ENCODE measurements at places on chromosomes 7 and 10.

DNA sequence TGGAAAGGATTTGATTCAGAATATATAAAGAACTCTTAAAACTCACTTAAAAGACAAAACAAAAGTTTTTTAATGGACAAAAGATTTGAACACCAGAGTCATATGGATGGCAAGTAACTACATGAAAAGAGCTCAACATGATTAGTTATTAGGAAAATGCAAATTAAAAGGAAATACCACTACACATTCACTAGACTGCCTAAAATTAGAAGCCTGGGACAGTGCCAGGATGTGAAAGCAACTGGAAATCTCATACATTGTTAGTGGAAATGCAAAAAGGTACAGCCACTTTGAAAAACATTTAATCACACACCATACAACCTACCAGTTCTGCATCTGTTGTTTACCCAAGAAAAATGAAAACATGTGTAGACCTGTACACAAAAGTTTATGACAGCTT lies 48.8 kb downstream of the RALA start:
- DNase-seq, result no peak

GRCh38 chr7:97025983-97026714 lies 1.5 kb upstream of the DLX5 start:
- DNase-seq, result no peak

- no peak for DNase-seq
Observed at GRCh38 chr7:91090684-91091083, 173.5 kb upstream of the FZD1 start.

DNA sequence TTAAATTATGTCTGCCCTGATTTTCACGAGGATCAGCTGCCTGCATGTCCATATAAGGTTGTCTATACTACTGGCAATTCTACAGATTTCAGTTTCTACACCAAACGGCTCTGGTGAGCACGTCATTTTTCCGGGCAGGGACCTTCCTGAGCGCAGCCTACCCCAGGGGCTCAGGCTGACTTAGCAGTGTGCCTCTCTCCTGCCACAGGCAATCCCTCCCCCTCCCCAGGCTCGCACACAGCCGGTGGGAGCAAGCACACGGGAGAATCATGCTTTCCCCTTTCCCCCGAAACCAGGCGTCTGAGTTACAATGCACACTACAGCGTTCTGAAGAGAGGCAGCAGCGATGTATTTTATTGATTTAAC lies 1.7 kb downstream of the KLF6 start:
- no peak for DNase-seq

GRCh38 chr7:34320926-34321661 lies 336.9 kb upstream of the NPSR1 start:
- DNase-seq, result peak; percentile 74

DNA sequence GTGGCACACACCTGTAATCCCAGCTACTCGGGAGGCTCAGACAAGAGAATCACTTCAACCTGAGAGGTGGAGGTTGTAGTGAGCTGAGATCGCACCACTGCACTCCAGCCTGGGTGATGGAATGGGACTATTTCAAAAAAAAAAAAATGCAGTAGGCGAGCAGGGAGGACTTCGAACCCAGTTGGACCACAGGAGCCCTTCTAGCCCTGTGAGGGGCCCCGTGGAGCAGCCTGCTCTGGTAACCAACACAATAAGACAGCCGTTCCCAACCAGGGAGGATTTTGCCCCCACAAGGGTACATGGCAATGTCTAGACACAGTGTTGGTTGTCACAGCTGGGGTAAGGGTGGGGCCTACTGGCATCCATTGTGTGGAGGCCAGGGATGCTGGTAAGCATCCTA lies 63.9 kb upstream of the BTBD16 start:
- no peak for DNase-seq

DNA sequence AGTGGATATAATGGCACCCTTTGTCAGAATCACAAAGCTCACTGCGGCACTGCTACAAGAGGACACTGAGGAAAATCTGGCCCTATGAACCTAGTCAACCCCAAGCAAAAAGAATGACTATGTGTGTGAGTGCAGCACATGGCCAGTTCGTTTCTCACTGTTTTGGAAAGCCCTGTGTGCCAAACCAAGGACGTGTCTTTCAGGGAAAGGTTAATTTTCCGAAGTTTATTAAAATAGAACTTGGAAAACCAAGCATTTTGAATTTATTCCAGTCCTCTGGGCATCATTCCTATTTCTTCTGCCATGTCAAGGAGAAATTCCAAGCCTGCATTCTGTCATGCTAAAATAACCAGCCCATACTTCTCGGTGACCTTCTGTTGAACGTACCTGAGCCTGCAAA lies 471.8 kb downstream of the PLXDC2 start:
- no peak for DNase-seq

GRCh38 chr10:13338390-13339110 lies 9.5 kb downstream of the SEPHS1 start:
- no peak for DNase-seq

DNA sequence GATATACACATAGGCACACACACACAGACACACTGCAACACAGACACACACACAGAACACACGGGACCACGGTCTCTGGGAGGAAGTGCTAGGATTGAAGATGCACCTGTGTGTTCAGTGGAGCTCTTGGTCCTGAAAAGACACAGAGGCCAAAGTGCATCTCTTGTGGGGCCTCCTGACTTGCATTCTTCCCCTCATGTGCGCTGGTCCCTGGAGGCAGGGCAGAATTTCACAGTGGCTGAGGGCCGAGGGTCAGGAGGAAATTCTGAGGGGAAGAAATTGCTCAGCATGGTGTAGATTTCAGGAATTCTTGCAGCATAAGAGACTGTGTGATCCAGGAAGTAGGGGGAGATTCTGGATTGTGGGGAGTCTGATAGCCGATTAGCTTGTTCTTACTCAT lies 35.9 kb downstream of the WDFY4 start:
- no peak for DNase-seq

DNA sequence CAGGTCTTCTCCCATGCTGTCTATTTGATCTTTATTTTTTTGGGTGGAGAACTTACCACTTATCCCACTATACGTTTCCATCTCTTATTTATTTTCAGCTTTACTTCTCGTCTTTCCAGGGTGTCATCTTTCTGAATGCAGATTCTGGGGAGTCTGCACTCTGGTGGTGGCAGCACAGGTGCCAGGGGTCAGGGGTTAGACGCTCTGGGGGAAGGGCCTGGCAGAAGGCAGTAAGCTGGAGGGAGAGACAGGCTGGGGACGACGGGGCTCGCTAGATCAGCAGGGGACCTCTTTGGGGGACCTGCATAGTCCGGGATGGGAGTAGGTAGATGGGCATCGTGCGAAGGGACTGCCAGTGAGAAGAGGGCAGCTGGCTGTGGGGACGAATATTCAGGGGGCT lies 22.3 kb downstream of the CHST12 start:
- DNase-seq, result no peak

- no peak for DNase-seq
Observed at GRCh38 chr10:84158550-84158949, 15.1 kb upstream of the GPR15LG start.

GRCh38 chr7:128321044-128321422 lies 22.7 kb downstream of the RBM28 start:
- DNase-seq, result no peak

DNA sequence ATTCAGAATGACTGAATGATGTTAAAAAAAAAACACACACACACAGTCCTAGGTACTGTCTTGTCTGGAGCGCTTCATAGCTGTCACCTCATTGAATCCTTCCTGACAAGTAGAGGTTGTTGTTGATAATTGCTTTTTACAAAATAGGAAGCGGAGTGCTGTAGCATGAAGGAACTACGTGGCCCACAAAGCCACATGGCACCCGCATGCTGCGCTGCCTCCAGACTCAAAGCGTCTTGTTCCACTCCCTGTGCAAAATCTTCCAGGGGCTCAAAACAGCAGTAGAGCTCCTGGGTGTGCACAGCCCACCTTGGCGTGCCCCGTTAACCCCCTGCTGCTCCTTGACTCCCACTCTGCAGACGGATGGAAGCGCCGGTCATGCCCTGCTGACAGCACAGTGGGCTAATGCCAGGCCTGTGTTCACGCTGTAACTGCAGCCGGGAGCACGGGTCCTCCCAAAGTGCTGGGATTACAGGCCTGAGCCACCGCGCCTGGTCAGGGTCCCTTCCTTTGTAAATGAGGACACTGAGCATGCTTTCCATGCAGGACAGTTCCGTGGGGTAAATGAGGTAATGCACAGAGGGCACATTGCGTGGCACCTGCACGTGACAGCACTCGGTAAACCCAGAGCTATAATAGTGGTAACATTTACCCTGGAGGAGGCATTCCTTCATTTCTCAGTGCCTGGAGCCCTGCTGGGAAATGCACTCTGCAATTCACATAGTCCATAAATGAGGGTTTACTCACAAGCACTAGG lies 91.1 kb upstream of the GNA12 start:
- no peak for DNase-seq

DNA sequence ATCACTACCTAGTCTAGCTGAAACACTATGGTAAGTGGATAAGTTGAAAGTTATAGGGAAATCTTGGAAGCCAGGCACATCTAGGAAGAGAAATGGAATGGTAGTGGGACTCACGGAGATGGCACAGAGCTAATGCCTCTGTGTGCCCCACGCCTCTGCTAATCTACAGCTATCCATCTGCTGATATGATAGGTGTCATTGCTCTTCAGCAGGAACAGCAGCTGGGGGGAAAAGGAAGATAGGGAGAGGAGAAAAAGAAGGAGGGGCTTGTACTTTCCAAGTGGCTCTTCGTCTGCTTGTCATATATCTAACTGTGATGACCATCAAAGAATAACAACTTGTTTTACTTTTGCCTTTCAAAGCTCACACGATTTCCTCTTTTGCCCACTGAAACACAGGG lies 1199.1 kb upstream of the SORCS1 start:
- DNase-seq, result no peak

DNA sequence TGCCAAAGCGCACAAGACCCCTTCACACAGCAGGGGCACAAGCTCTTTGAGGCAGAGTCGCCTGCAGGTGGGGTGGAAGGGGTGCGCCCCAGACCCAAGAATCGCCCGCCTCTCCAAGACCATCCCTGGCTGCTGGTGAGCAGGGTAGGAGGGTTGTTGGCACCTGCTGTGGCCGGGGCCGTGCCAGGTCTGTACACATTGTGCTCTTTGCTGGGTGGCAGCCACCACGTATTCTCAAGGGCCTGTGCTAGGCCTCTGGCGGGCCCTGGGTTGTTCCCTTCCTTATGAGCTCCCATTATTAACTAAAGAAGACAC lies 84.4 kb downstream of the LHPP start:
- DNase-seq, result no peak

GRCh38 chr10:13105184-13105583 lies 5.2 kb downstream of the OPTN start:
- DNase-seq, result no peak

GRCh38 chr7:27108390-27109127 lies 6.1 kb upstream of the HOXA2 start:
- DNase-seq, result no peak
